NCI-H510A treated with DMSO at 0.1 percent for 48 hours (cell line): ENCODE measurements at places on chromosomes 3 and 15.
A peak's percentile ranks its signal among the peaks of the same experiment; 100 is the strongest.

DNA sequence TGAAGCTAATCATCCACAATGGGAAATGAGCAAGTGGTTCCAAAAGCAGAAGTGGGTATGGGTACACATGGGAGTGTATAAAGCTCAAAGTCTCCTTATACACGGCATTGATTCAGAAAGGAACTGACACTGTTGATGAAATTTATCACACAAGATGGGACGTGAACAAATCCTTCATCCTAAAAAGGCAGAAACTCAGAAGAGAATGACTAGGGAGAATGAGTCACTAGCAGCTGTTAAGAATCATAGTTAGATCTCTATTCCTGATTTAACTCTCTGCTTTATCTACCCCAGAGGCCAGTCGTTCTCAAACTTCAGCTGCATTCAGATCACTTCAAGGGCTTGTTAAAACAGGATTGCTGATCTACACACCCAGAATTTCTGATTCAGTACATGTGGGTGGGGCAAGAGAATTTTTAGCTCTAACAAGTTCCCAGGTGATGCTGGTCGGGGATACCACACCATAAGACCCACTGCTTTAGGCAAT, 97.7 kb upstream of the PHLDB2 start:
- DNase-seq: no peak

DNA sequence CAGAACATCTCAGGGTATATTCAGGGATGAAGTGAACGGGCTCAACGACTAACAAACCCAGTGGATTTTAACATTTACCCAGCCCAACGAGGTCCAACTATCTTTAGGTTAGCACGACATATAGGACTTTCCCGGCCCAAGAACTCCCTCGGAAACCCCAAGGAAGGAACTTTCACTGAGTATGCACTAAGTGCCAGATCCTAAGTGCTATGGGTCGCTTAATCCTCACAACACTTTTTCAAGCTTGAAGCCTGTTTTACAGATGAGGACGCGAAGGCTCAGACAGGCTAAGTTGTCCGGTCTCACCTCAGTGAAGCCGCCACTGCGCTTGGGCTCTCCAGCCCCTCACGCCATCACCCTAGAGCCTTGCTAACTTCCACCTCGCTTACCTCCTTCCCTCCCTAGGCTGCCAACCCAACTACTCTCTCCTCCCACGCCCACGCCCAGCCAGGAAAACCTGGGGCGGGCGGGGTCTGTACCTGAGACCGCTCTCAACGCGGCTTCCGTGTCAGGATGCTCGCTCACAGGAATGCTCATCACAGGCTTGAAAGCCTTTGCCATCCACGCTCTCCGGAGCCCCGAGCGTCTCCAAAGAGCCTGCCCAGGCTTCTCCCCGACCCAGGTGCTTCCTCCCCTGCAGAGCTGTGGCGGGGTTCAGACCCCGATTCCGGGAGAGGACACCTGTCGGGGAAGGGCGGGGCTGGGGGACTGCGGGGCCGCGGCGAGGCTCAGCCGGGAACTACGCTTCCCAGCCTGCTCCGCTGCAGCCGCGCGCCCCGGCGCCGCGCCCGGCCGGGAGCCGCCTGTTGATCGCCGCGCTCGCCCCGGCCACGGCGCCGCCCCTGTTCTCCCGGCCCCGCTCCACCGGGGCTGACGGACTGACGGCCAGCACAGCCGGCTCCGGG, at the start of gene TMOD2:
TSS of gene TMOD2 (plus strand) at position 806 of the 905 bp plus-strand sequence. CDS start 14,845 bp downstream, outside the sequence.
- DNase-seq: peak; percentile 62

GRCh38 chr15:74545776-74546656, 5.0 kb downstream of the ARID3B start:
- DNase-seq: peak; percentile 91

- no peak for DNase-seq
Observed at GRCh38 chr3:153840487-153840886, 280.7 kb upstream of the ARHGEF26 start.

- DNase-seq: no peak
Observed at GRCh38 chr3:170475092-170475685, 56.5 kb downstream of the CLDN11 start.

DNA sequence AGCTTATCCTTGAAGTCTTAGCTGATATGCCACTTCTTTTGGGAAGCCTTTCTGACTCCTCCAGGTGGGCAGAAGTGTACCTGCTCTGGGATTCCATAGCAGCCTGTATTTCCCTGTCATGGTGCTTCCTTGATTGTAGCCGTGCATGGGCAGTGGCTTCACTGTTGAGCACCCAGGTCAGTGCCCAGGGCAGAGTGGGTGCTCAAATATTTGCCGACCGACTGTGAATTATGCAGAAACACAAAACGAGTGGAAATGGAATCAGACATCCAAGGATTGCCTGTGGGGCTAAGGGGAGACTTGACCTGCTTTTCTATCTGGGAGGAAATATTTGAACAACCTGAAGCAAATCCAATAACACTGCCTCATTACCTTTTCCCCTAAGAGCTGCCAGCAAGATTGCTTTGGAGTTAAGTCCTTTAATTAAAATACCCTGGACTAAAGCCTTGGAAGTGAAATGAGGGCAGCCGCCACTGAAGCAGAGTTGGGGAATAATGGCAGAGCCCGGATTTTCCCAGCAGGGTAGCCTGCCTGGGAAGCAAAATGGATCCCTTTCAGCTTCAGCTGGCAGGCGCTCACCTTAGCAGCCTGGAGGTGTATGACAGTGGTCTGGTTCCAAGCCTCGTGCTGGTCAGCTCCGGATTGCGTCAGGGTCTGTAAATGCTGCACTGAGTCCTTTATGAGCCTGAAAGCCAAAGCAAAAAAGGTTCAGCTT, 14.9 kb downstream of the ACOX2 start:
- no peak for DNase-seq

DNA sequence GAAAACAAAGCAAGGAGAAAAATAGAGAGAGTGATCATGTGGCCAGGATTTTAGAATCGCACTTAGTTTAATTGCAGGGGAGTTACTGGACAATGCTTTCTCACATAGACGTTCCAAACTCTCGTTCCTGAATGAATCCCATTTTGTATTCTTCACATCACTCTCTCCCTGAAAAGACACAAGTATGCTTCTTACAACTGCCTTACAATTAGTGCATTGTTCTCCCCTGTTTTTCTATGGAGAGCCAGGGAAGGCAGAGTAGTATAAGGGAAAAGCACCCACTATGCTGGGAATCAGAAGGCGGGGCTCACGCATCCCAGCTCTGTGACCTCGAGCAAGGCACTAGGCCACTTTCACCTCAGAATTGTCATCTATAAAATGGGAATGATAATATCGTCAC, 14.4 kb downstream of the TMOD2 start:
- no peak for DNase-seq

- DNase-seq: no peak
Observed at GRCh38 chr3:141083226-141083625, 32.1 kb downstream of the SPSB4 start.

GRCh38 chr15:63699101-63699785, 102.1 kb downstream of the FBXL22 start:
- no peak for DNase-seq

DNA sequence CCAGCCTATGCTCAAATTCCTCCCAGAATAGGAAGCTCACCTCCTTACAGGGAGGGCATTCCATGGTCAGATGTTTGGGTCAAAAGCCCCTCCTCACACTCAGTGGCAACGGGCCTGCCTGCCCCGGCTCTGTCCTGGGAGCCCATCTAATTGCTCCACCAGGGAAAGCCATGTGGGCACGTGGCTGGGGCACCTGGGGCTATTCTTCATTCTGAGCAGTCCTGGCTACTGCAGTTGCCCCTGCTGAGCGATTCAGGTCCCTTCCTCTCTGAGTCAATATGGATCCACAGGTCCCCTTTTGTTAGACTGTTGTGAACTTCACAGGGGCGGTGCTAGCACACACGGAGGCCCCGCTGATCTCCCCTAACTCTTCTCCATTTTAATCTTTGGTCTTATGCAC, 39.4 kb downstream of the TPRA1 start:
- no peak for DNase-seq

DNA sequence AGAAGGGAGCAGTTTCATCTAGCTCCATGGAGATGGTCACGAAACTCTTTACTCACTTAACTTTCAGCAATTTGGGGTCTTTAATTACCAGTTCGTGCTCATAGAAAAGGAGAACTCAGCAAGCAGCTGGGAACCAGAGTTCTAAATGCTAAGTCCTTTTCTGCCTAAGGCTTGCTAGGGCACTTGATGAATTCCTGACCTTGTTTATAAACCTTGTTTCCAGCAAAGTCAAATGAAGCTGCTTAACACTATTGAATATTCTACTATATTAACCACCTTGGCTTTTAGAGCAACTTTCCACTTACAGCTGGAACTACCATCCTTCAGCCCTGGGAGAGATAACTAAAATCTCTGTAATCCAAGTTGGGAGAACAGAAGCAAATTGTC, 79.5 kb upstream of the TSC22D2 start:
- no peak for DNase-seq

- DNase-seq: no peak
Observed at GRCh38 chr15:72382146-72382545, 6.3 kb upstream of the HEXA start.

DNA sequence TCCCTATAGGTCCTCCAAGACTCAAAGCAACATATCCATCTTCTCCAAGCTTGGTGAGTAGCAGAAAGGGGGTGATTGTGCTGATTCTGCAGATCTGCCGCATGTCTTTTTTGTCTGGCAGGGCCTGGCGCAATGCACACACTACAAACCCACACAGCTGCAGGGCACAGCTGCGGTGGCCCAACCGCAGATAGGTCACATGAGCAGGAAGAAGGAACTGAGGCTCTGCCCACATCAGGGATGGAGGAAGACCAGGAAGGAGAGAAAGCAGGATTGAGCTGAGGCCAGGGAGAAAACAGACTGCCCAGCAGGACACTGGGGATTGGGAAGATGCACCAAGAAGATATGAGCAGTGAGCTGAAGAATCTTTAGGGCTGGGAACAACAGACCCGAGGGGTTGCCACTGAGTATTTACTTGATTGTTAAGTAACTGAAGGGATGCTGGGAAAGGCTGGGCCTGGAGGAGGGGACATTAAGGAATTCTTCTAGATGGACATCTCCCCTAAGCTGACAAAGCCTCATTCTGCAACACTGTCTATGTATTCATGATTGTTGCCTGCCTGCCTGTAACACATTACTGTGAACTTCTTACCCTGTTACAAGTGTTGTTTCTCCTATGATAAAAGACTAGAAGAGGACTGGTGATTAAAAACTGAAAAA, 126.7 kb downstream of the MYLK start:
- DNase-seq: peak; percentile 50

- no peak for DNase-seq
Observed at GRCh38 chr3:16411441-16411840, 102.1 kb downstream of the RFTN1 start.

- DNase-seq: no peak
Observed at GRCh38 chr15:76555247-76555646, 218.7 kb downstream of the ISL2 start.

DNA sequence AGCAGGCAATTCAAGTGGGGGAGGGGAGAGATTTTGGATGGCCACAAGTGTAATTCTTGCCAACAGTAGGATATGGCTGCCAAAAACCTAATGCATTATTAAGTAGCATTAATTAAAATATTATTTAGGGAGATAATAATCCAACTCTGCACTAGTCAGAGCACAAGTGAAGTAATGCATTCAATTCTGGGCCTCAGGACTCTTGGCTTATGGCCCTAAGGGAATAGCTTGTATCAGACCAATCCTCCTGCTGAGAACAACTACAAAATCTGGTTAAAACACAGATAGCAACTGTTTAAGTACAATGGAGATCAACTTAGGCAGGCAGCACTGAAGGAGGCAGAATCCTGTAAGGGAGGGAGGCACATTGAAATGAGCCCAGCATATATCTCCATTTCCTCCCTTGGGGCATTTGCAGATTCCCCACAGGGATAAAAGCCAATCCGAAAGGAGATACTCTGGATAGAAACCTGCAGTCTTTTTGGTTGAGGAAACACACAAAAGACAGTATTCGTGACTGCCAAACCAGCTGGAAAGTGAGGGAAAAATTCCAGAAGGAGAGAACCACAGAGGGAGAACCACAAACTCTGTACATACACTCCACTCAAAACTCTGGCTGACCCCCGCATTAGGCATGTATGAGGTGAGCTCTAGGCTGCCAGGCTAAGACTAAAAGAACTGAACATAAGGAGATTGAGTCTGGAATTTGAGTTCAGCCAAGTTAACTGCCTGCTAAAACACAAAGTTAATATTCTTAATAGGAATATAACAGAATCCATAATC, 57.4 kb downstream of the ETFA start:
- DNase-seq: no peak
